AG10803 (cell line): ENCODE measurements at places on chromosomes 6 and 20.

DNA sequence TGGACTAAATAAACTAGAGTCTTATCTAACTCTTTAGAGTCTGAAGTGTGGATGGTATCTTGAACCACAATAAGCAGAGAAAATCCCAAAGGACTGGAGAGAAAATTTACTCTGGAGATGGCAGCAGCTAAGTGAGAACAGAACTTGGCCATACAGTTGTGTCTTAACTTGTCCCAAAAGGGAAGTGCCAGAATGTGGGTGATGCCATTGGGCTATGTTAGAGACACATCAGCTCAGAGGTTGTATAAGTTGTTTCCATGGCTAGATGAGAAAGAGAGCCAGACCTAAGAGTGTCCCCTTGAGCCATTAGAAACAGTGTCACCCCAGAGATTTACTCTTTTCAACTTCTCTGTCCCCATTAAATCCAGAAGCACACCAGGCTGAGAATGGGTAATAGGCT, 36.2 kb downstream of the FOXO3 start:
- DNase-seq, result no peak

- DNase-seq, result peak; percentile 53
Observed at GRCh38 chr20:51579137-51579536, 36.6 kb upstream of the NFATC2 start.

GRCh38 chr6:3278691-3279090, 19.9 kb downstream of the PSMG4 start:
- DNase-seq, result no peak

- peak; percentile 33 for DNase-seq
Observed at GRCh38 chr6:4381381-4381780, 246.0 kb upstream of the ECI2 start.

- no peak for DNase-seq
Observed at GRCh38 chr6:146595972-146596731, 2.6 kb upstream of the ADGB start.
